ENCODE measurements at places on chromosomes 2 and 18. TPM values are rescaled to one million over a fixed set of nuclear protein-coding genes. Genes with fewer than 3 reads are reported as not detected.
A peak's percentile ranks its signal among the peaks of the same experiment; 100 is the strongest.

PSMA8 gene
- total RNA-seq: not detected

DNA sequence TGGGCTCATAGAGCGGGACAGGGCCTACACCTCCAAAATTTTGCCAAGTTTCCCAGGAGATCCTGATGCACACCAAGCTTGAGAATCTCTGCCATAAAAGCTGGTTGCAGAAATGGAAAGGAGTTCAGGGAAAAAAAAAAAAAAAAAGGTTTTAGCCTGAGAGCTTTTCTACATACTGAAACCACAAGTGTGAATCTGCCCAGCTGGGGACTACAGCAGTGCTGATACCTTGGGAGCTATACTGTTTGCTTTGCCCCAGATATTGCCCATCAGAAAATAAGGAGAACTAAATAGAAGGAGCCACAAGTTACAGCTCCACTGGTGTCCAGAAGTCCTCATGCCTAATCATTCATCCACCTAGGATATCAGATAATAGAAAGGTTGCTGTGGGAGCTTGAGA, 38.4 kb upstream of the NCKAP5 start:
- peaks cover 22% of the 10 kb centered on the region for H3K4me1 ChIP-seq
- H3K27me3 ChIP-seq: no peaks in the 10 kb centered on the region
- H3K36me3 ChIP-seq: no peaks in the 10 kb centered on the region
- no peak overlapping the region for H3K27ac ChIP-seq

DNA sequence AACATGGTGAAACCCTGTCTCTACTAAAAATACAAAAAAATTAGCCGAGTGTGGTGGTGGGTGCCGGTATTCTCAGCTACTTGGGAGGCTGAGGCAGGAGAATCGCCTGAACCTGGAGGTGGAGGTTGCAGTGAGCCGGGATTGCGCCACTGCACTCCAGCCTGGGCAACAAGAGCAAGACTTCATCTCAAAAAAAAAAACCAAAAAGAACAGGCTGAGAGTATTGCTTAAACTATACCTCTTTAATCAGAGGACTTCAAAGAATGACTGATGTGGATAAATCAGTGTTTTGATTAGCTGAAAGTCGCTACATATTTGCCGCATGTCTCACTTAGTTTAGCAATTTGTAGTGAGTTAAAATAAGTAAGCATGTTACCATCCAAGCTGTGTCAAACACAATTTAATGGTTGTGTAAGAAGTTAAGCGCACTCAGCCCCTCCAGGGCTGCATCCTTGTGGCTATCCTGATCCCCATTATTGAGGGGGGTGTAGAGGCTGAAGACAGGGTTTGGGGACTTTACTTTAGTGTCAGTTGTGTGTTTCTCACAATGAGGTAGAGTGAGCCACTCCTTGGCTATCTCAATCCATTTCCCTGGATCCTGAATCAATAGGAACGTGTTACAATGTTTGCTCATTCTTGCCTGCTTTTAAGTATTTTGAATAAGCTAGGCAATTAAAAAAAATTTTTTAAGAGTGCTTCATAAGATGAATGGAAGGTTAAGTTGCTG, 11.0 kb upstream of the FARP2 start:
- H3K4me1 ChIP-seq: no peaks in the 10 kb centered on the region
- no peak for DNase-seq
- no peaks in the 10 kb centered on the region for H3K27me3 ChIP-seq
- no peak overlapping the region for H3K4me3 ChIP-seq
- H3K27ac ChIP-seq: no peak overlapping the region

DNA sequence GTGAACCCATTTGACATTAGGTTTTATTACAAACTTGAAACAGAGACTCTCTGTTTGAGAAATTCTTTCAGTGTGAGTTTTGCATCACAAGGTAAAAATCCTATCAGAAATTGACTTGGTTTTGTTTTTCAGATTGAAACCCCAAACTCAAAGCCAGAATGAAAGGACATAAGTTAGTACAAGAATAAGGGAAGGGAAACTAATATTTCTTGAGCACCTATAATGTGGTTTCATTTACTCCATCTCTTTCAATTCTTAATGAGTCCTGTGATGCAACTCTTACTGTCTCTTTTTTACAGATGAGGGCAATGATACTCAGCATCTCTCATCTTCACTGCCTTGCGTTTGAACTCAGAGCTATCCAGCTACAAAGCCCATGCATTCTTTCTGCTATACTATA, 210.0 kb upstream of the SIX3 start:
- no peak for DNase-seq
- peaks cover 3% of the 10 kb centered on the region for H3K4me1 ChIP-seq
- H3K27me3 ChIP-seq: no peaks in the 10 kb centered on the region
- no peak overlapping the region for H3K4me3 ChIP-seq
- peaks cover 6% of the 10 kb centered on the region for H3K36me3 ChIP-seq
- no peak overlapping the region for H3K27ac ChIP-seq

GPR39 gene
- 0.74 TPM for total RNA-seq

DNA sequence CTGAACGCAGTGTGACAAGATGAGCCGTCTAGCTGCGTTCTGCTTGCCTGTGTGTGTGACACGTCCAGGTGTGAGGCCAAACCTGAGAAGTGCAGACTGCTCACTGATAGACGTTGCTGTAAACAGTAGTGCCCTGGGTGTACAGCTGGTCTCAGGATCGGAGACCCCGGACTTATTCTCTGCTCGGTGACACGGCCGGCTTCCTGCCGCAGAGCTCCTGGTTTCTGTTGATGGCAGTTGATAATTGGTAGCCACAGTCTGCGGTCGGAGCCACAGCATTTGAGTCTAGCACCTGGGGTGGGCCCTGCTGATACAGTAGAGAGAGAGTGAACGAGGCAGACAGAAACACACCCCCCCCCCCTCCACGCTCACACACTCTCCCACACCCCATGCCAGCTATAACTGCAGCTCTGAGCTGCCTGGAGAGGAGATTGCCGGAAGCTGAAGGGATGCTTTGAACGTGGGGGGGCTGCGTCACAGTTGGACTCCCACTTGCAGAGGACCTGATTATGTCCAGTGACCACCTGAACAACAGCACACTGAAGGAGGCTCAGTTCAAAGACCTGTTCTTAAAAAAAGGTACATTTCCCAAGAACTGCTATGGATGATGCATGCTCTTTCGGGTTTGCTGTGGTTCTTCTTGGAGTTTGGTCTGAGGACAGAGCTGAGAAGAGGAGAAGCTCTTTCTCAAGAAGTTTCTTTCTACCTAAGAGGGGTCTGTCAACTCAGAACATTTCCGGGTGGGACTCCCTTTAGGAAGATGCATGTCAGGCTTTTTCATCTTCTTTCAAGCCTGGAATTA, 114.0 kb downstream of the FAM210A start:
- H3K4me3 ChIP-seq: peak overlapping the region; percentile 66
- peaks cover 34% of the 10 kb centered on the region for H3K27me3 ChIP-seq
- no peaks in the 10 kb centered on the region for H3K36me3 ChIP-seq
- peak overlapping the region; percentile 8 for H3K27ac ChIP-seq
- DNase-seq: no peak

DNA sequence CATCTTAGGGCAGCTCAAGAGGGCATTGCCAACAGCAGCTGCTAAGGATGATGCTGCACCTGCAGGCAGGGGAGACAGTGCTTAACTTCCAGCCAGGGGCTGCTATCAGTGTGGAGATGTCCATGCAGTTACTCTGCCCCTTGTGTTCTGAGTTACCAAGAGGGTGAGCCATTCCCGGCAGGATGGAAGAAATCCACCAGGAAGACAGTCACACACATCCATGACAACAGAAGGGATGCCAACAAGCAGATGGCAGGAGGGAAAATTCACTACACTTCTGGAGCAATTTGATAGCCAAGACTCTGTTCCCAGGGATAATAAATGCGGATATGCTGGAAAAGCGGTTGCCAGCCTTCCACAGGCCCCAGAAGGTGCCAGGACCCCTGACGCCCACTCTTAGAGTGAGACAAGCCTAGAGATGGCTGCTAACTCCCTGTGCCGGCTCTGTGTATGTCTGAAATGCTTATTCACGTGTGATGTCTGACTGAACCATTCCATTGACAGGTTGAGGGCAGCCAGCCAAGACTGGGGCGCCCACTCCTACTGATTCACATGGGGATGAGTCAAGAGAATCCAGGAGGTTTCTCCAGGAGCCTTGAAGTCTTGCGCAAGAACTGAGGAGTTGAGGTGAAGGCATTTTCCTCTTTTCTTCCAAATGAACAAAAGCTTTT, 24.5 kb downstream of the LOXHD1 start:
- no peak overlapping the region for H3K27ac ChIP-seq
- DNase-seq: no peak
- H3K4me1 ChIP-seq: no peaks in the 10 kb centered on the region
- no peaks in the 10 kb centered on the region for H3K36me3 ChIP-seq

GRCh38 chr2:156229724-156230362, 102.7 kb downstream of the NR4A2 start:
- peaks cover 34% of the 10 kb centered on the region for H3K4me1 ChIP-seq
- H3K36me3 ChIP-seq: peaks cover 9% of the 10 kb centered on the region
- peak overlapping the region; percentile 28 for H3K27ac ChIP-seq
- no peak for DNase-seq

DNA sequence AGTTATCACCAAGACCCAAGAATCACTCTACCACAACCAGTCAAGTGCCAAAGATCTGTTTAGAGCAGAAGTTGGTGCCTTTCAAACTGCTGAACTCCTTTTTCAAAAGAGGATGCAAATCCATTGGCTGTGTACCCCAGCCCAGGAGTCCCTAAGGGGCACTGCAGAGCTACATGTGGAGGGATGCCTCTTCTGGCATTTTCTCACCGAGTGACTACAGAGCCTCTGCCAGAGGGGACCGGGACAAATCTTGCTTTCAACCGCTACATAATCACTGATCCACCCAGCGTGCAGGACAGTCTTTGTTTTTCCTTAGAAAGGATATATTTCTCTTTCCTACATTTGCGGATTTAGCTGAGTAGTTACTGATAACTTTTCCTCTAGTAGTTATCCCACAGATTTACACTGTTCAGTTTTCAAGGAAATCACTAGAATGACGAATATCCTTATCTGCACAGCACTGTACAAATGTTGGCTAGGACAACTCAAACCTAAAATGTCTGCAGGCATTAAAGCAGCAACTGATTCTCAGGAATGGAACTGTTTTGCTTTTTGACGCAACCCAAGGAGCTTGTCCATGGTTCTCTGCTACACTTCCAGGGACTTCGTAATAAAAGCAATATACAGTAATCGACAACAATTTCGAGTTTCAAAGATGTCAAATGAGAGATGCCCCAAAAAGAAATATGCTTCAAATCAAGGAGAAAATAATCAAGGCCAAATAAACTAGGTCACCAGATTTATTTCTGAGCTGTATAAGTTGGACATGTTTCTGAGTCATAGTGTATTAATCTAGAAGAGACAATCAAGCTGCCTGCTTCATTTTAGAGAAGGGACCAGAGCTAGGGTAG, 24.1 kb downstream of the EPB41L3 start:
- no peaks in the 10 kb centered on the region for H3K27me3 ChIP-seq
- H3K36me3 ChIP-seq: no peaks in the 10 kb centered on the region
- H3K4me3 ChIP-seq: no peak overlapping the region
- H3K27ac ChIP-seq: no peak overlapping the region
- H3K4me1 ChIP-seq: peaks cover 13% of the 10 kb centered on the region

C2orf69 gene
- 25.8 TPM for total RNA-seq

GRCh38 chr18:7789856-7790552, 222.9 kb downstream of the PTPRM start:
- no peaks in the 10 kb centered on the region for H3K27me3 ChIP-seq
- DNase-seq: peak; percentile 27
- peak overlapping the region; percentile 28 for H3K4me3 ChIP-seq
- H3K36me3 ChIP-seq: no peaks in the 10 kb centered on the region

- no peaks in the 10 kb centered on the region for H3K27me3 ChIP-seq
- no peak overlapping the region for H3K27ac ChIP-seq
- no peak overlapping the region for H3K4me3 ChIP-seq
- no peaks in the 10 kb centered on the region for H3K36me3 ChIP-seq
Observed at GRCh38 chr18:31261792-31262582, 56.0 kb upstream of the DSG1 start.

GRCh38 chr2:101238930-101239759, 13.5 kb upstream of the CNOT11 start:
- peaks cover 20% of the 10 kb centered on the region for H3K36me3 ChIP-seq
- H3K27ac ChIP-seq: no peak overlapping the region
- no peak for DNase-seq
- no peaks in the 10 kb centered on the region for H3K27me3 ChIP-seq
- H3K4me1 ChIP-seq: peaks cover 18% of the 10 kb centered on the region

DNA sequence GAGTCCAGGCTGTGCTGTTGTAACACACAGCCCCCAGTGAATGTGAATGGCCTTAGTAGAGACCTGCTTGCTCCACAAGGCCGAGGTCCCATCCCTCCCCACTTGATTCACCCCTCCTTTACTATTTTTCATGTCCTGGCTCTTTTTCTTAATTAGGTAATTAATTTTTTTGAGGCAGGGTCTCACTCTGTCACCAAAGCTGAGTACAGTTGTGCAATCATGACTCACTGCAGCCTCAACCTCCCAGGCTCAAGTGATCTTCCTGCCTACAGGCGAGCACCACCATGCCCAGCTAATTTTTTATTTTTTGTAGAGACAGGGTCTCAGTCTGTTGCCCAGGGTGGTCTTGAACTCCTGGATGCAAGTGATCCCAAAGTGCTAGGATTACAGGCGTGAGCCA, 19.3 kb downstream of the FBLN7 start:
- no peak overlapping the region for H3K27ac ChIP-seq
- DNase-seq: no peak
- H3K36me3 ChIP-seq: no peaks in the 10 kb centered on the region
- 0 out of 2 replicates have a peak, but pooled peaks cover 6% of the 10 kb centered on the region for H3K4me1 ChIP-seq
- no peak overlapping the region for H3K4me3 ChIP-seq

DNA sequence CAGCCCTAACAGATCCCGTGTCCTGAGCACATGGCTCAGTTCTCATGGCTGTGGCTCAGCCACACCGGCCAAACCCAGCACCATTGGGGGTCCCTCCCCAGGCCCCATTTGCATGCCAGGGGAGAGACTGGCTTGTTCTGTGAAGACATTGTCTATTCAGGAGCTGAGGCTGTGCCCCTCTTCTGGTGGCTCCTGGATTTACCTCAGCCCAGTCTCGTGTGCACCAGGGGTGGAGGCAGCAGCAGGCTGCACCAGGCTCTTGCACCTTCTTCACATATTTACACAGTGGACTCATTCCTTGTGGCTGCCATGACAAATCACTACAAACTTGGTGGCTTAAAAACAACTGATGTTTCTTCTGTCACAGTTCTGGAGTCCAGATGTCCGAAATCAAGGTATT, 92.4 kb upstream of the ITGA6 start:
- DNase-seq: peak; percentile 26
- no peak overlapping the region for H3K27ac ChIP-seq
- peaks cover 14% of the 10 kb centered on the region for H3K4me1 ChIP-seq
- H3K4me3 ChIP-seq: no peak overlapping the region

CPLX4 gene
- total RNA-seq: not detected

TMEM163 gene
- 0.94 TPM for total RNA-seq

GRCh38 chr18:56214706-56215105, 423.7 kb downstream of the TXNL1 start:
- H3K27me3 ChIP-seq: no peaks in the 10 kb centered on the region
- no peaks in the 10 kb centered on the region for H3K36me3 ChIP-seq
- H3K27ac ChIP-seq: no peak overlapping the region
- peaks cover 6% of the 10 kb centered on the region for H3K4me1 ChIP-seq
- H3K4me3 ChIP-seq: no peak overlapping the region

FN1 gene
- total RNA-seq: 111 TPM

AMER3 gene
- 0.13 TPM for total RNA-seq

MERTK gene
- 7.3 TPM for total RNA-seq

GRCh38 chr2:127598711-127599110, 47.2 kb upstream of the GPR17 start:
- no peak for DNase-seq
- no peaks in the 10 kb centered on the region for H3K36me3 ChIP-seq
- H3K4me1 ChIP-seq: no peaks in the 10 kb centered on the region
- H3K27me3 ChIP-seq: peaks cover 3% of the 10 kb centered on the region

GRCh38 chr2:240632306-240632721, 7.0 kb downstream of the GPR35 start:
- H3K4me3 ChIP-seq: no peak overlapping the region
- no peak overlapping the region for H3K27ac ChIP-seq
- peaks cover 7% of the 10 kb centered on the region for H3K27me3 ChIP-seq
- H3K4me1 ChIP-seq: no peaks in the 10 kb centered on the region
- H3K36me3 ChIP-seq: peaks cover 21% of the 10 kb centered on the region

Data from WTC11 (cell line).